ENCODE measurements at places on chromosomes 12 and 14. TPM values are rescaled to one million over a fixed set of nuclear protein-coding genes. Genes with fewer than 3 reads are reported as not detected.

CIROP gene
- 1.1 TPM for total RNA-seq

TMEM132C gene
- total RNA-seq = not detected

KRT7 gene
- total RNA-seq = 24.1 TPM

KIF21A gene
- total RNA-seq = 3.8 TPM

KRT8 gene
- total RNA-seq = 130 TPM

SLCO1B1 gene
- not detected for total RNA-seq

IL23A gene
- not detected for total RNA-seq

CEBPE gene
- not detected for total RNA-seq

HHIPL1 gene
- total RNA-seq = 2.1 TPM

SLC7A8 gene
- 28.0 TPM for total RNA-seq

MAP3K9 gene
- 0.63 TPM for total RNA-seq

RASSF9 gene
- 3.2 TPM for total RNA-seq

GLT8D2 gene
- total RNA-seq = 30.4 TPM

SRRM4 gene
- 0.21 TPM for total RNA-seq

SAMD15 gene
- not detected for total RNA-seq

GCH1 gene
- 16.1 TPM for total RNA-seq

CFAP54 gene
- total RNA-seq = 1.1 TPM

MFAP5 gene
- 186 TPM for total RNA-seq

BICDL1 gene
- total RNA-seq = 0.68 TPM

ADAMTS20 gene
- not detected for total RNA-seq

EPYC gene
- not detected for total RNA-seq

RPL41 gene
- total RNA-seq = 1,490 TPM

DHRS2 gene
- not detected for total RNA-seq

FOXG1 gene
- 0.28 TPM for total RNA-seq

REP15 gene
- 5.6 TPM for total RNA-seq

RPL36AL gene
- total RNA-seq = 120 TPM

KRT6C gene
- total RNA-seq = not detected

OR4E2 gene
- not detected for total RNA-seq

C3AR1 gene
- total RNA-seq = 25.5 TPM

CAPZA3 gene
- not detected for total RNA-seq

PRB2 gene
- not detected for total RNA-seq

TBC1D30 gene
- 19.0 TPM for total RNA-seq

CYP46A1 gene
- total RNA-seq = 1.3 TPM

TMCC3 gene
- 12.4 TPM for total RNA-seq

GYS2 gene
- not detected for total RNA-seq

GPR135 gene
- total RNA-seq = 13.8 TPM

RNASE7 gene
- not detected for total RNA-seq

PXMP2 gene
- 62.7 TPM for total RNA-seq

FAM181A gene
- total RNA-seq = not detected

HEATR5A gene
- 43.6 TPM for total RNA-seq

SPX gene
- 0.81 TPM for total RNA-seq

PLEKHG7 gene
- total RNA-seq = not detected

TAS2R31 gene
- 2.7 TPM for total RNA-seq

PRKD1 gene
- total RNA-seq = 34.0 TPM

GLI1 gene
- total RNA-seq = 1.7 TPM

OR4K14 gene
- total RNA-seq = not detected

SPTSSA gene
- total RNA-seq = 10.8 TPM

STYK1 gene
- not detected for total RNA-seq

ATXN7L3B gene
- total RNA-seq = 19.4 TPM

LPAR5 gene
- 6.8 TPM for total RNA-seq

Data from thoracic aorta (tissue), 2 donors.